Pulmonary artery endothelial cell (primary cell): ENCODE measurements at places on chromosomes 7 and 10. TPM values are rescaled to one million over a fixed set of nuclear protein-coding genes. Genes with fewer than 3 reads are reported as not detected.

The OR2A1 gene
- 0.07 TPM in 1 of 2 replicates, not detected in the other for total RNA-seq

DNA sequence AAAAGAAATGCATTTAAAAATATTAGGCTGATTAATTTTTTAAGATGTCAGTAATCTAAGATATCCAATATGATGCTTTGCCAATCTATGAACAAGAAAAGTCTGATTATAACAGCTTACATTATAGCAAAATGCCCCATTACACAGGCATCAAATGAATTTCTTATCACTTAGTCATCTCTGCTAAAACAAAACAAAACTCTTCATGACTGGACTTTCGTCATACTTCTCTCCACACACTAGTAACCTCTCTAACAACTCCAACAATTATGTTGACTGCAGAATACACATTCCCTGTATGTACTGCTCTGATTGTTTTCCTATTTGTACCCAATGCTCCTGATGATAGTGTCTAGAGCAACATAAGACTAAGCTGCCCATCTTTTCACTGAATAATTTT, 3.8 kb upstream of the MKI67 start:
- no peak for DNase-seq

DNA sequence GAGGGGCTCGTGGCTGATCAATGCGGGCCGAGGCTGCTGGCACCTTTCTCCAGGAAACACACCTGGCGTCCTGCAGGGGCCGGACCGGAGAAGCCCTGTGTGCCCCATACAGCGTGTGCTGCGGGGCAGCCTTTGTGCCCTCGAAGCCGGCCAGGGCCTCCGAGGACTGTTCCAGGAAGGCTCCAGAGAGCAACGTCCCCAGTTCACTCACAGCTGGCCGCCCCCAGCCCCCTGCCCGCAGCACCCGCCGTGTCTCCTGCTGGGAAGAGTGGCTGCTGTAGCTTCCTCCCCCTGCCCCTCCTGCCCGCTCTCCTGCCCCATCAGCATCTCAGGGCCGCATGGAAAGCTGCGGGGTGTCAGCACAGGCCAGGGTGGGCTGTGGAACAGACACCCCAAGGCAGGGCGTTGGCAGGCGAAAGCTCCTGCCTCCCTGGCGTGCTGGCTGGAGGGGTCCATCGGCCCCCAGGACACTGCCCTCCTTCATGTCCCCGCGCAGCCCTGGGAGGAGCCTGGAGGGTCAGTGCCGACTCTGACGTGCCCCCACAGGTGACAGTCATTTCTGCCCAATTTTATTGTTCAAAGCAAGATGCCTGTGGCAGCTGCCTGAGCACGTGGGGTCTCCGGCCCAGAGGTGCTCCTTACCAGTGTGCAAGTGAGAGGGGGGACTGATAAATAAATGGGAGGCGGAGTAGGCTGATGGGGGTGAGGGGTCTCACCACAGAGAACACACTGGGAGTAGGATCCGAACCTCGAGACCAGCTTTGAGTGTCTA, 95.8 kb upstream of the DIP2C start:
- no peak for DNase-seq

GRCh38 chr10:3969876-3970666, 185.1 kb upstream of the KLF6 start:
- no peak for DNase-seq

DNA sequence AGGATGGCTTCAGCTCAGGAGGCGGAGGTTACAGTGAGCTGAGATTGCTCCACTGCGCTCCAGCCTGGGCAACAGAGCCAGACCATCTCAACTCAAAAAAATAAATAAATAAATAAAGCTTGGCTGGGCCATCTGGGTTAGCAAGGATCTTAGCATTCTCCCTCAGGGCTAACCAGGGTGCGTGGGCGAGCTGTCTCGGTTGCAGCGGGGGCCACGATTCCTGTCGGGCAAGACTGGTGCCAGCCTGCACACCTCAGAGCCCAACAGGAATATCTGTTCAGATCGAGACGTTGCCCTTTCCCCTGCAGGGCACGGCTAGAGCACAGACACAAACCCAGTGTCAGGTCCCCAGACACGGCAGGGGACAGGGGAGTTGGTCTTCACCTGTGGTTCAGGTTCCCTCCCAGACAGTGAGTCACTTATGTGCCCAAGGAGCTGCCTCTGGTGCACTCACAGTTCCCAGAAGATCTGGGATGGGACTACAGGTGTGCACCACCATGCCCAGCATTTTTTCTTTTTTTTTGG, 75.5 kb upstream of the GTF2I start:
- DNase-seq = no peak

GRCh38 chr7:44387389-44387788, 62.0 kb upstream of the CAMK2B start:
- DNase-seq = no peak

GRCh38 chr10:44020322-44021111, 364.4 kb downstream of the CXCL12 start:
- no peak for DNase-seq

The TFPI2 gene
- total RNA-seq = 16.4 and 79.2 TPM in 2 replicates

The LIPF gene
- not detected in 2 replicates for total RNA-seq

DNA sequence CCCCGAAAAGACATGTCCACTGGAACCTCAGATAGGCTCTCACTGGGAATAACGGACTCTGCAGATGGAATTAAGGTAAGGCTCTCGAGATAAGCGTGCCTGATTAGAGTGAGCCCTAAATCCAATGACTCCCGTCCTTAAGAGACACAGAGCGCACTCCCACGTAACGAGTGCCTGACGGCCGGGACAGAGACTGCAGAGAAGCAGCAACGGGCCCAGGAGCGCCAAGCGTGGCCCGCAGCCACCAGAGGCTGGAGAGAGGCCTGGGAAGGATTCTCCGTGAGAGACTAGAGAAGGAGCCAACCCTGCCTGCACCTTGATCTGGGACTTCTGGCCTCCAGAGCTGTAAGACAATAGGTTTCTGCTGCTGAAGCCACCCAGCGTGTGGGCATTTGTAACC, 20.0 kb upstream of the TNRC18 start:
- DNase-seq = no peak

The HECW1 gene
- total RNA-seq = not detected in 2 replicates

DNA sequence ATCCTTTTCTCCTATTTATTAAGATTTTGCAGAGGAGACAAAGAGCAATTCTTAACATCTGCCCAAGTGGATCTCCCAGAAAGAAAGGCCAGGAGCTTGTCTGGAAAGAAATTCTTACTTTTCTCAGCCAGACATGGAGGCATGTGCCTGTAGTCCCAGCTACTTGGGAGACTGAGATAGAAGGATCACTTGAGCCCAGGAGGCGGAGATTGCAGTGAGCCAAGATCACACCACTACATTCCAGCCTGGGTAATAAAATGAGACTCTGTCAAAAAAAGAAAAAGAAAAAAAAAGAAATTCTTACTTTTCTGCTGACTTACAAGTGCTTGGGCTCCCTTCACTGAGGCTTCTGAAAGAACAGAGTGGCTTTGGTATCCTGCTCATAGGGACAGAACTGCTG, 2.4 kb upstream of the CYP3A43 start:
- no peak for DNase-seq

The NFKB2 gene
- total RNA-seq = 17.2 and 23.0 TPM in 2 replicates

DNA sequence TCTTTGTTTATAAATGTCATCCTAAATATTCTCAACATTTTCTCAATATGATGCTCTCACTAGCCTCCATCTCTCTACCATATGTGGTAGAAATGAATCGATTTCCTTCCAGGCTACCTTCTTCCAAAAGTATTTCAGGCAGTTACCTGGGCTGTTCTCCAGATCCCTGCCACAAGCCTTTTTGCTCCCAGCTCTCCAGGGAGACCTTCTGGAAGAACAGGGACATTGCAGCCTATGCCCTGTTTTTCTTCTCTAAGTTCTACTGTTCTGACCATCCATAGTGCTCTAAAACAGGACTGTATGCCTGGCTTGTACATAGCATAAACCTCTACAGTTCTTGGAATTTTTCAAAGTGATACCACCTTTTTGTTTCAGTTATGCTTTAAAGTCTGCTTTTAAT, 552.8 kb downstream of the ANKRD7 start:
- no peak for DNase-seq

GRCh38 chr7:54664235-54665228, 94.5 kb downstream of the SEC61G start:
- no peak for DNase-seq

GRCh38 chr7:17120756-17121155, 177.7 kb upstream of the AHR start:
- DNase-seq = no peak

GRCh38 chr7:14894826-14895225, 7.7 kb downstream of the DGKB start:
- DNase-seq = no peak

- no peak for DNase-seq
Measured at GRCh38 chr10:3002304-3002703, 65.0 kb upstream of the PFKP start.

GRCh38 chr10:62708569-62708968, 96.0 kb upstream of the ADO start:
- no peak for DNase-seq

The SCART1 gene
- 0.25 and 0.73 TPM in 2 replicates for total RNA-seq

DNA sequence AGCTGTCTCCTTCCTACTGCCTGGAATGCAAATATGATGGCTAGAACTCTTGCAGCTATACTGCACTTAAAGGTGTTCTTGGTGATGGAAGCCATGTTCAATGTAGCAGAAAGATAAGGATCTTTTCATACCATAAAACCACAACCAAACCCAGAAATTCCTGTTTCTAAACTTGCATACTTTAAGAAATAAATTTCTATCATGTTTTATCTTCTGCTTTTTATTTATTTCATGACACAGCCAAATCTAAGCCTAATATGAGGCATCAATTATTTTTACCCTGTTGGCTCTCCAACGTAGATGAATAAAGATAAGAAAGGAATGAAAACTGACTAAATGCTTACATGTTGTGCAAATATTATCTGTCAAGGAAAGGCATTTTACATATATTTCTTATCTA, 224.1 kb downstream of the DOCK4 start:
- no peak for DNase-seq

The ADCY1 gene
- total RNA-seq = 0.26 and 0.32 TPM in 2 replicates

GRCh38 chr10:131786756-131787605, 113.8 kb upstream of the PPP2R2D start:
- no peak for DNase-seq

The UCMA gene
- not detected in 2 replicates for total RNA-seq

The ZPBP gene
- total RNA-seq = not detected in 2 replicates

The TMEM26 gene
- total RNA-seq = 0.14 and 0.26 TPM in 2 replicates

The ATG9B gene
- total RNA-seq = under 0.01 TPM in 1 of 2 replicates, not detected in the other

The SPOCK2 gene
- 0.18 and 0.20 TPM in 2 replicates for total RNA-seq

GRCh38 chr10:70174058-70174741, 3.9 kb upstream of the SAR1A start:
- DNase-seq = no peak

DNA sequence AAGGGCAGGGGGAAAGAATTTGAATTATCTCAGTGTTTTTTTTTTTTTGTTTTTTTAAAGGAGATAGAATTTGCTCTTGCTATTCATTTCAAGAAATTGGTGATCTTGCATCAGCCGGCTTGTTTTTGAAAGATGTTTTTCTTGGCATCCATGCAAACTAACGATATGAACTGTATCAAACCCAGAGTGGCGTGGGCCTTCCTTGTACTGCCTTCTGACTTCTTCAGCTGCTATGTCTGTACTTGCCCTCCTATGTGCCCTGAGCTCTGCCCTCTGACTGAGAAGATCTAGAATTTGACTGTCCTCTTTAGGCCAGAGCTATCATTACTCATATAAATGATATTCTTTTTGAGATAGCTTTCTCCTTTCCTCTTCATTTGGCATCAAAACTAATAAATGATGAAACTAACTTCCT, 183.1 kb downstream of the EXOC4 start:
- DNase-seq = peak; percentile 37
